ENCODE measurements at places on chromosomes 4 and X.

DNA sequence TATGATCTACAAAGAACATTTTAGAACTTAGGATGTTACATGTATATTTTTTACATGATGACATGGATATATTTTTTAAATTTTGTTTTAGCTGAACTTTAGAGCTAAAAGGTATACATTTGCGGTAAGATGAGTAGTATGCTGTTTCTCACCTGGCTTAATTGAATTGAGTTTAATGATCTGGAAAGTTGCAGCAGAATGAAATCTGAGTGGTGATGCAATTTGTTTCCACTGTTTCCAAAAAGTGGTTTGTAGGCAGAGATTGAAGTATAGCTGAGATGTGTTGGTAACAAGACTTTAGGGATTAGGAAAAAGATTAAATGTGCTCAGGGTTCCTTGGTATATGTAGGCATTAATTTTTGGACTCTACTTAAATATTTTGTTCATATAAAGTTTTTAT is 68.1 kb downstream of the HPF1 start:
- DNase-seq: no peak

DNA sequence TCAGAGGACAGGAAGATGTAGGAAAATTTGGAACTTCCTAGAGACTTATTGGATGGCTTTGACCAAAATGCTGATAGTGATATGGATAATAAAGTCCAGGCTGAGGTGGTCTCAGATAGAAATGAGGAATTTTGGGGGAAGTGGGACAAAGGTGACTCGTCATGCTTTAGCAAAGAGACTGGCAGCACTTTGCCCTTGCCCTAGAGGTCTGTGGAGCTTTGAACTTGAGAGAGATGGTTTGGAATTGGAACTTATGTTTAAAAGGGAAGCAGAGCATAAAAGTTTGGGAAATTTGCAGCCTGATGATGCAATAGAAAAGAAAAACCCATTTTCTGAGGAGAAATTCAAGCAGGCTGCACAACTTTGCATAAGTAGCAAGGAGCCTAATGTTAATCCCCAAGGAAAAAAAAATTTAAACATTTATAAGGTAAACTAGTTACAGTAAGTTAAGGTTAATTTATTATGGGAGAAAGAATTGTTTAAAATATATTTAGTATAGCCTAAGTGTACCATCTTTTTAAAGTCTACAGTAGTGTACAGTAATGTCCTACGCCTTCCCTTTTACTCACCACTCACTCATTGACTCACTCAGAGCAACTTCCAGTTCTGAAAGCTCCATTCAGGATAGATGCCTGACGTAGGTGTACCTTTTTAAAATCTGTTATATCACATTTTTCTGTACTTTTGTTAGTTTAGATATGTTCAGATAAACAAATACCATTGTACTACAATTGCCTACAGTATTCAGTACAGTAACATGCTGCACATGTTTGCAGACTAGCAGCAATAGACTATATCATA is 101.2 kb downstream of the FAM13A start:
- no peak for DNase-seq

DNA sequence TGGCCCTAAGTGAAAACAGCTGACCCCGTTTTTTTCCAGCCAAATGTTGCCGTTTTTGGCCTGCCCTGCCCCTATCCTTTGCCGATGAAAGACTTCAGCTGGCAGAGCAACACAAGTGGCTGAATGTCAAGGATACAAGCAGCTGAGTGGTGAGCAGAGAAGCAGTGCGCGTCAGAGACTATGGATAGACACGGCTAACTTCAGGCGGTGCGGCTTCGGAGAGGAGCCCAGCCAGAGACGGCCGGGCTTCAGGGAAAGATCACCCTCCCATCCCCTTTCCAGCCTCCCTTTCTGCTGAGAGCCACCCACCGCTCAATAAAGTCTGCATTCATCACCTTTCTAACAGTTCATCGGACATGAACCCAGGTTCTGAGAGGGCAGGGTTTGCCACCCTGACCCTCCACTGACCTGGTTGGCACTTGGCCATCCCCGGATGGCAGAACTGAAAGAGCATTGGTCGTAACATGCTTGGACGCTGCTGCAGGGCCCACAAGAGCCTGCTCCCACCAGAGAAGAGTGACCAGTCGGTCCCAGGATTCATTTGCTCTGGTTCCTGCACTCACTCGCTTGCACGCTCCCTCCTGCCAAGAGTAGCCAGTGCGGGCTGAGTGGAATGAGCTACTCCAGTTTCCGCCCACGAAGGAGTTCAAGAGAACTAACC is 125.8 kb downstream of the PPEF1 start:
- no peak for DNase-seq

GRCh38 chr4:84451546-84451945 is 47.5 kb downstream of the NKX6-1 start:
- DNase-seq: no peak

- no peak for DNase-seq
These were observed 28.1 kb downstream of the KLHL8 start for GRCh38 chr4:87192145-87192919.

GRCh38 chr4:20528508-20528907 is 171.8 kb upstream of the PACRGL start:
- DNase-seq: no peak

- no peak for DNase-seq
These were observed 92.7 kb downstream of the CBLL2 start for GRCh38 chrX:22365460-22365859.

DNA sequence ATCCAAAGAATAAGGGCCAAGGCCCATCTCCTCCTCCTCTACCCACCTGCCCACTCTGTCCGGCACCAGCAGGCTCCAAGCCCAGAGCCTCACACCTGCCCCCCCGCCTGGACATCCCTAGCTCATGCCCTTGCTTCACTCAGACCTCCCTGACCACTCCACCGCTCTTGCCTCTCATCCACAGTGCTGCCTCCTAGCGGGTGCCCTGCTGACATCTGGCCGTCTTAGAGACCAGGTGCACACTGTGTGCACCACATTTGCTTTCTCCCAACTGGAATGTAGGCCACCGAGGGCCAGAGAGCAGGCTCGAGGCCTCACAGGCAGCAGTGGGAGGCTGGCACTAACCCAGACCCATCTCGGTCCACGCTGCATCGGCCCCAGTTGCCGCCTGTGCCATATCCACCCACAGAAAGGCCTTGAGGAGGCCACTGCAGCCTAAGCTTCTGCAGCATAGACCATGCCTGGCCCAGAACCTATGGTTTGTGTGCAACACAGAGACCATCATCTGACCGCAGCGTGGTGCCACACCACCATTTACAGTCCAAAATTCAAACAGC is 13.5 kb downstream of the LETM1 start:
- DNase-seq: no peak

DNA sequence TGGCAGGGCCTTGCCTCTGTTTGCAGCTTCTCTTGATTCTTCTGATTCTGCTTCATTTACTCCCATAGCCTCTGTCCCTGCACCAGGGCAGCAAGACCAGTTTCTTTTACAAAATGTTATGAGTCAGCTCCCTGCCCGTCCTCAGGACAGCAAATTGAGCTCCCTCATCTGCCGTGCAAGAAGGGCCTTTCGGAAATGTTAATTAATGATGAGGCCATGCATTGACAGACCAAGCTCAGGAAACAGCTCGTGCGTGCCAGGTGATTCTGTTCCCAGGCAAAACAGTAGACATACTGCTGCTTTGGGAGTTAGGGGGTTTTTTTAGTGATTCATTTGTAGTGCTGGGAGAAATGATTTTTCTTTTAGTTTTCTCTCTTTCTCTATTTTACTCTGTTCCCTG is 231.7 kb downstream of the FBXW7 start:
- no peak for DNase-seq

- no peak for DNase-seq
These were observed 184.5 kb downstream of the ARHGAP10 start for GRCh38 chr4:147916351-147916750.

DNA sequence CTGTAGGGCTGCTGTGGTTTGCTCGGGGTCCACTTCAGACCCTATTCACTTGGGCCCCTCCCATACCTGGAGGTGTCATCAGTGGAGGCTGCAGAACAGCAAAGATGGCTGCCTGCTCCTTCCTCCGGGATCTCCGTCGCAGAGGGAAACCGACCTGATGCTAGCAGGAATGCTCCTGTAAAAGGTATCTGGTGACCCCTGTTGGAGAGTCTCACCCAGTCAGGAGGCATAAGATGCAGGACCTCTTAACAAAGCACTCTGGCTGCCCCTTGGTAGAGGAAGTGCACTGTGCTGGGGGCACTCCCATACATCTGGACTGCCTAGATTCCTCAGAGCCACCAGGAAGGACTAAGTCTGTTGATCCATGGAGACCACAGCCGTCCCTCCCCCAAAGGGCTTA is 296.9 kb downstream of the GRID2 start:
- no peak for DNase-seq

Measured in stimulated activated CD4-positive, alpha-beta T cell treated with anti-CD3 and anti-CD28 coated beads, Interleukin-15, amount 100 ng/mL, for 1 hour (primary cell).